ENCODE measurements at places on chromosomes 6 and 20.
A peak's percentile ranks its signal among the peaks of the same experiment; 100 is the strongest.

DNA sequence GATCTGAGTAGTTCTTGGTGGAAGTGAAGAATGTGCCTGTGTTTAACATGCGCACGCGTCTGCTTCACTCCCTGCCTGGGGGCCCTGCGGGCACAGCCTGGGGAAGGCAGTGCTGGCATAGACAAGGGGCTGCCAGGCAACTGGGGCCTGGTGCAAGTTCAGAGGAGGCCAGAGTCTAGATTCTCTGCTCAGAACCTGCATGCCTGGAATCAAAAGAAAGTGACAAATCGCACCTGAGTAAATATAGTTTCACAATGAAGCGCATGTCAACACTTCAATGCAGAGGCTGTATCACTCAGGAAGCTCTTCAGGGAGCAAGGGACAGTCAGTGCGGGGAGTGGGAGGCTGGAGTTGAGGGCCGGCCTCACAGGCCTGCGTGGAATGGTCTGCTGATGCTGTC, 24.2 kb upstream of the PPP1R14C start:
- DNase-seq: peak; percentile 27

DNA sequence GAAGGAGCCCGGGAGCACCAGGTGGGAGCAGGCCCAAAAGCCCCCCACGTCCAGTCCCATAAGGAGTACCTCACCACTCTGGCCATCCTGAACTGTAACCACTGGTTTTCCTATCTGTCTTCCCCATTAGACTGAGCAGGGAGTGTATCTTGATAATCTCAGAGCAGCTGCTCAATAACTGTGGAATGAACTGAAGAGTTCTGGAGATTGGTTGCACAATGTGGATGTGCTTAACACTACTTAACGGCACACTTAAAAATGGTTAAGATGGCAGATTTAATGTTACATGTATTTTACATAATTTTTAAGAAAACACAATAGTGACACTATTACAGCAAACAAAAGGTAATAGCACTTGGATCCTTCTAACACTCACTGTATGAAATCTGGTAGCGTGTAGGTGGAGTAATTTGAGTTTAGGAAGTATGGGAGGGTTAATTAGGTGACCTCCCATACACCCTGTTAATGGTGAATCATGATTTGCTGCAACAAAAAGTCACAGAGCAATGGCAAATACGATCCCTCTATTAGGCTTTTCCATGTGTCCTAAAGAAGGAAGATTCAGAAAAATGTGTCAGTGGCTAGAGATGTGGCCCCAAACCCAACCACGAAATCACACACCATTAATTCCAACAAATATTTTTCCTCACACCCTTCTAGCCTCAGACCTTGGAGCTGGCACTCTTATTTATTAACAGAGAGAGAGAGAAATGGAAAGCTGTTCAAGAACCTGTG, 18.4 kb downstream of the TRAM2 start:
- peak; percentile 59 for DNase-seq

- DNase-seq: peak; percentile 56
These were observed 62.0 kb upstream of the HFE start for GRCh38 chr6:26025047-26025893.

DNA sequence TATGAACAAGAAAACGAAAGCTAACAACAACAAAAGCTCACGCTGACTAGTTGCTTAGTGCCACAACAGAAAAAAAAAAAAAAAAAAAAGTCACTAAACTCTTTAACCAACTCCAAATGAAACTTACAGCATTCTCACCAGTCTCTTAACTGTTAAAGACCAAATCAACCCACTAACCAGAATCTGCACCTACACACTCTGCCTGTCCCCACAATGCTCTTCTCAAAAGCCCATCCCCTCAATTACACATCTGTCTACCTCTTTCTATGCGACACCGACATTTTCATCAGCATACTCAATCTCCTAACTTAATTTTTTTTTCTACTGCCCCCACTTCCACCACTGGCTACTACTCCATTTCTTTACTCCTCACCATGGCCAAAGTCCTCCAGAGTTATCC, 34.3 kb downstream of the NOL7 start:
- no peak for DNase-seq

DNA sequence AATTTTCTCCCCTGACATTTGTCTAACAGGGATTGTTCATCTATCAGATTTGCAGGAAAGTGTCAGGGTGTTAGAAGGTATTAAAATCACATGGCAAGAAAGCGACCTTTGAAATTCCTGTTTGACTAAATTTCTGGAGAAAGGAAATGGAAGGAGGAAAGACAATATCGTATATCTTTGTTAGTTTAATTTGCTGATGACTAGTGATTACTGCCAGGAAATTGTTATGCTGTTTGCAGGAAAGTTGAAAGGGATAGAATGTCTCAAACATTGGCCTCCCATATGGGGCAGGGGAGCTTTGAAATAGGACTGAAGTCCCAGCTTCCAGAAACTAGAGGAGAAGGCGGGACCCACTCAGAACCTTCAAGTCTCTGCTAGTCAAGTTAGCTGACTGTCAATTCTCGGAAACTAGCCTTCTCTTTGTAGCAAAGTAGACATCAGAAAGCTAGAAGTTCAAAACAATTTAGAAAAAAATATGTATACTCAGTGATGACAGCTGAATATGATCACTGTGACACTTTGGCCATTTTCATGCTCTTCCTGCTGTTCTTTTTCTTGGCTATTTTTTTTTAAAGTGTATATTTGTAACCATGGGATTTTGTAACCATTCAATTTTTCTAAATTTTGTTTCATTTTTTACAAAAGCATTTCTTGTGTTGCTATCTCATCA, 53.4 kb upstream of the RALGAPA2 start:
- peak; percentile 42 for DNase-seq

DNA sequence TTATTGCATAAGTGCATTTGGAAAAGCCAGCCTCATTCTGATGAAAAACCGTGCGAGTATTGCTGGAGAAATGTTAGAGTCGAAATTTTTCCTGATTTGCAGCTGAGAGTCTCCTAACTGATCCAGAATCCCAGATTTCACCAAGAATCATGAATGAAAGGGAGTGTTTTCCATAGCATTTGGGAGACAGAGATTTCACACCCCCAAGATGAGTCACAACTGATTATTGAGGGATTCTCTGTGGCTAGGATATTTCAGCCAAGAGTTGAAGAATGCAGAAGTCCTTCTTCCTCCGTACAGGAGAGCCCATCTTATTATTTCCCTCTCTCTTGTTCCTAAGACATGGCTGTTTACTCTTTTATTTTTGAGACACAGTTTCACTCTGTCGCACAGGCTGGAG, 82.2 kb upstream of the SALL4 start:
- DNase-seq: no peak

- DNase-seq: no peak
These were observed 18.8 kb downstream of the MAP3K4 start for GRCh38 chr6:161010418-161010817.

DNA sequence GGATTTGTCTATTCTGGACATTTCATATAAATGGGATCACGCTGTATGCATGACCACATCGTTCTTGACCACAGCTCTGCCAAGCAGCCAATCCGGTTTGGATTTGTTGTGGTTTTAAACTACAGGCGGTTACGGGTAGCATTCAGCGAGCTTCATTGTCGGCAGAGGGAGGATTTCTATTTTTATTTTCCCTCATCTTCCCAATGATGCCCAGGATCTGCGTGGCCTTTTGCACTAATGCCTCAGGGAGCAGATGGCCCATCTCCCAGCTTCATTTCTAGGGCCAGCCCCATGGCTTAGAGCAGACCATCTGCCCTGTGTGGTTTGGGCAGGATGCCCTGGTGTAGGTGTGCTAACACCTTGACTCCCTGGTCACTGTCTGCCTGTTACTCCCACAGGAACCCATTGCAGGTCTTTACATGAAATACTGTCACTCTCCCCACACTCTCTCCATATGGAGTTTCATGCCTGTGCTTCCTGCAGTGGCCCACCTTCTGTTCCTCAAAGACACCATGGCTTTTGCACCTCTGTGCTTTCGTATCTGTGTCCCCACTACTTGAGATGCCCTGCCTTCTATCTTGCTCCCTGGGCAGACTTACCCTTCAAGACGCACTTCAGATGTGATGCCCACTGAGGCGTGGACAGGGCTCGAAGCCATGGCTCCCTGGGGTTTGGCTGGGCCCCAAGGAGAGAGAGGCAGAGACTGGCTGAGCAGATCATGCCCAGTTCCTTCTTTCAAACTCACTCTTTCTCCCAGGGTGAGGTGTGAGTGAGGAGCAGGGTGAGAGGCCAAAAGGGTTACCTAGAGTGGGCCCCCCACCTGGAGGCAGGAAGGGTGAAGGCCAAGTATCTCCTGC, 26.0 kb downstream of the SDCBP2 start:
- peak; percentile 20 for DNase-seq

- peak; percentile 64 for DNase-seq
These were observed 466.9 kb upstream of the NRSN1 start for GRCh38 chr6:23659125-23659524.

- peak; percentile 54 for DNase-seq
These were observed 180.0 kb downstream of the TMEM242 start for GRCh38 chr6:157143171-157143889.

DNA sequence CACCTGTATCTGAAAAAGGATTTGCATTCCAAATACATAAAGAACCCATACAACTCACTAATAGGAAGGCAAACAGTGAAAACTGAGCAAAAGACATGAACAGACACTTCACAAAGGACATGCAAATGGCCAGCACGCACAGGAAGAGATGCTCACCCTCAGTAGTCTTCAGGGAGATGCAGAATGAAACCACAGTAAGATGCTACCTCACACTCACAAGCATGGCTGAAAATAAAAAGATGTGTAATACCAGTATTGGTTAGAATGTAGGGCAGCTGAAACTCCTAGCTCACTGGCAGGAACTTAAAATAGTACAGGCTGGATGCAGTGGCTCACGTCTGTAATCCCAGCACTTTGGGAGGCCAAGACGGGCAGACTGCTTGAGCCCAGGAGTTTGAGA, 64.6 kb downstream of the SNX5 start:
- DNase-seq: no peak

DNA sequence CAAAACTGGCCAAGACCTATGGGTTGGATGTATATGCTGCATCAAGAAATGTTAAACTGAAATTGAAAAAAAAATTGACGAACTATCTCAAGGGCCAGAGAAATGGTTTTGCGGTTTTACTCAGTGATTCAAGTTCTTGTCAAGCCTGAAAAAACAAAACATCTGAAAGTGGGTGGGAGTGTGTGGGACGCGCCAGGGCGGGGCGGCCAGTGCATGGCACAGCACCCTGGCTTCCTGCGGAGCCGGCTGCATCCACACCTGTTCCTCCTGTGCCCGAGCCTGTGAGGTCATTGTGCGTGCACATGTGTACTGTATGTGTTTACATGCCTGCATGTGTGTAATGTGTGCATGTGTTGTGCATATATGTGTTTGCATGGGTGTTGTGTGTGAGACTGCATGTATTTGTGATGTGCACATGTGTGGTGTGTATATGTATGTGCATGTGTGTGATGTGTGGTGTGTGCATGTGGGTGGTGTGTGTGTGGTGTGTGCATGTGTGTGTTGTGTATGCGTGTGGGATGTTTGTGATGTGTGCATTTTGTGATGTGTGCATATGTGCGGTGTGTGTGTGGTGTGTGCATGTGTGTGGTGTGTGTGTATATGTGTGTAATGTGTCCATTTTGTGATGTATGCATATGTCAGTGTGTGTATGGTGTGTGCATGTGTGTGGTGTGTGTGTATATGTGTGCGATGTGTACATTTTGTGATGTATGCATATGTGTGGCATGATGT, 59.8 kb downstream of the CDH4 start:
- DNase-seq: no peak

DNA sequence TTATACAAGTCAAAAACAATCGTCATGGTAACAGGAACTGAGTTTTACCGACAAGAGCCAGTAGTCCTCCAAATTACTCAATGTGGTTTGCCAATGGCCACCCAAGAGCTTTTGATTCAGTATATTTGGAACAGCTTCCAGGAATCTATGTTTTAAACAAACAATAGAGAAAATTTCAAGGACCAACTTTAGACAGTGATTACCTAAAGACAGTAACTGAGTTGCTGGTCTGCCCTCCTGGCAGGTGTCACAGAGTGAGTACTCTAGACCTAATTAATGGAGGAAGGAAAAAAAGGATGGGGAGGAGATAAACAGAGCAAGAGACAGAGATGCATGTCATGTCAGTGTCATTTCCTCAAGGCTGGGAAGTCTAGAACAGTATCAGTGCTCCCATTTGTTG, 361.3 kb upstream of the BTBD3 start:
- no peak for DNase-seq

- no peak for DNase-seq
These were observed 553.7 kb downstream of the CD109 start for GRCh38 chr6:74249658-74250057.

DNA sequence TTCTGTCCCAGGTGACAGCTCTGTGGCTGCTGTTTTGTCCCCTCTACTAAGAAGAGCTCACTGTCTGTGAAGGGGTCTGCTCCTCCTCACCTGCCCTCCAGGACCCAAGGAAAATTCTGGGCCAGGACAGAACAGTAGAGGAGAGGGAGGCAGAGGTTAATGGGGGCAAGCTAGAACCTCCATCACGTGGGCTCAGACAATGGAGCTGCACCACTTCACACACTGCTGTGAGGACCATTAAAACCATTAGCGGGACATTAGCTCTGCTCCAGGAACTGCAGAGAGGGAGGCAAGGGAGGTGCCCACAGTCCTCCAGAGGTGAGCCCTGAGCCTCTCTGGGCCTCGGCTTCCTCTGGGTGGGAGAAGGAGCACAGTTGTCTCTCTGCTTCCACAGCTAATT, 78.4 kb downstream of the NOL4L start:
- no peak for DNase-seq

DNA sequence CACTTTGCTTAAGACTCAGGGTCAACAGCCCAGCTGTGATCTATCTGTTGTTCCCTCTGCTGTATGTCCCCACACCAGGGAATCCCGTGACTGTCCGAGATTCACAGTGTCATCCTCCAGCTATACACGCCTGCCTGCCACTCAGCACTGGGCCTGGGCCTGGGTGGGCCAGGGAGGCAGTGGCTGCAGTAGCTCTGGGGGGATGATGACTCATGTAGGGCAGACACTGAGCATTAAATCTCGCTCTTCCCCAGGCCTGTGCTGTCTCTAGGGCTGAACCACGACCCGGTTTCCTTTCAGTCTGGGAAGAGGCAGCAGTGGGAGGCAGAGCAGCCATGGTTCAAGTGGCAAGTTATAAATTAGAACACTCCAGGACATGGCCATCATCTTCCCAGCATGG, 173.9 kb downstream of the LRFN2 start:
- DNase-seq: no peak

DNA sequence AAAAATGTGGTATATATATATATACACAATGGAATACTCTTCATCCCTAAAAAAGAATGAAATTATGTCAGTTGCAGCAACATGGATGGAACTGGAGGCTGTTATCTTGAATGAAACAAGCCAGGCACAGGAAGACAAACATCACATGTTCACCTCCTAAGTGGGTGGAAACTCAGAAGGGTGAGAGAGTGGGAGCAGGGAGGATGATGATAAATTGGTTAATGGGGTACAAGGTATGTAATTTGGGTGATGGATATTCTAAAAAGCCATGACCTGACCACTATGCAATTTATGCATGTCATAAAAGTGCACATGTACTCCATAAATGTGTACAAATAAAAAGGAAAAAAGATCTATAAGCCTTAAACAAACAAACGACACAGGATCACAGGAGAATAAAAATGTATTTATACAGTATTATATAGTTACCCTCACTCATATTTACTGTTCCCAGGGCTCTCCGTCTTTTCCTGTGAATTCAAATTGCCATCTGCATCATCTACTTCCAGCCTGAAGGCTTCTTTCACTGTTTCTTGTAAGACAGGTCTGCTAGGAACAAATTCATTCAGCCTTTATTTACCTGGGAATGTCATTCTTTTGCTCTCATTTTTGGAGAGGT, 89.8 kb downstream of the SYNDIG1 start:
- DNase-seq: no peak

- no peak for DNase-seq
These were observed 864 bp upstream of the CEBPB start for GRCh38 chr20:50189681-50190250.

Data from lung (tissue), 17 donors.